ENCODE measurements at places on chromosomes 11 and 22.

GRCh38 chr11:122757201-122757600, 81.1 kb upstream of the CRTAM start:
- DNase-seq = no peak

- DNase-seq = peak; percentile 73
These were observed 22.7 kb downstream of the YPEL1 start for GRCh38 chr22:21712751-21713427.

DNA sequence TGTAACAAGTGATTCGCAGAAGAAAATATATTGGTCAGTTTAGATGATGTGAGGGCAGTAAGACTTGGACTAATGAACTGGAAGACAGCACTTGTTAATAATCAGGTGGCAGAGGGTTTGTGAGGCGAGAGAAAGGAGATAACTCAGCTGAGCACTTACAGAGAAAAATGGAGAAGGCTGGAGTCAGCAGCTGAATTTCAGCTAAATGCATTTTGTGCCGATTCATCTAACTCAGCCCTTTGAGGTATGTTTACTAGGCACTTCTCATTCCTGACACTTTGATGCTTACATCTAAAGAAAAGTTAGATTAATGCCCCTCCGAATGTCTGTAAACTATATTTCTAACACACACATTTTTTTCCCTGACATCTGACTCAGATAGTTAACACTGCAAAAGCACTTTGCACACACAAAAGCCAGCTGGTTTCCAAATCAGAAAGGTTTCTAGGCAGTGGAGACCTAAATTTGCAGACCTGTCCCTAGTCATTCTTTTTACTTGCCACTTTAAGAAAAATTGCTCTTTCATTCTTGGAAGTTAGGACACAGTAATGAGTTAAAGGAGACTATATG, 859.5 kb upstream of the CCDC90B start:
- DNase-seq = no peak

DNA sequence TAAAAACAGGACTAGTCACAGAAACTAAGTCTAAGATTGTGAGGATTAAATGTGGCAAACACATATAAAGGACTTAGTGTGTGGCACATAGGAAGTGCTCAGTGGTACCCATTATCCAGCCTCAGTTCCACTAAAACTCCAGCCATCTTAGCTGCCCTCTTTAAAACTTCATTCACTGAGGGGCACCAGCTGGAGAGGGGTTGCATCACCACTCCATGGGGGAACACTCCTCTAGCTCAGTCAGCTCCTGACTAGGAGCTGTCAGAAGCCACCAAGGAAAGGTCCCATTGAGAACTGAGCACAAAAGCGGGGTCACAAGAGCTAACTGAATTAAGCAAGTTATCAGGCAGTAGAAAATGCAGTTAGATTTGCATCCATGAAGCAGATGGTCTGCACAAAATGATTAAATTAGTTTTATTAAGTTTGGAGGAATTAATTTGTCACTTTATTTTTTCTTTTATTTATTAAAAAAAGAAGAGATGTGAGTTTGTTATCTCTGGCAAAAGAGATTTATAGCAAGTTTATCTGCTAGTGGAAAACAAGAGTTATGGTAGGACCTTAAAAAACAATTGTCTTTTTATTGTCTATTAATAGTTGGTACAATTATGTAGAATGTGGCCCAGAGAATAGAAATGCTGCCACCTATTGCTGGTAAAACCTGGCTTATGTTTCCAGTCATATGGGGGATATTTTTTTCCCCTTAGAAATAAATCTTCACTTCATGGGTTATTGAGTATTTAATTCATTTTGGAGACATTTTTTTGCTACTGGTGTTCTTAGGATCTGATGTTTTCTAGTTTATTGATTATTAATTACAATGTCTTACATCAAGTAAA, 95.7 kb downstream of the NAV2 start:
- DNase-seq = no peak

DNA sequence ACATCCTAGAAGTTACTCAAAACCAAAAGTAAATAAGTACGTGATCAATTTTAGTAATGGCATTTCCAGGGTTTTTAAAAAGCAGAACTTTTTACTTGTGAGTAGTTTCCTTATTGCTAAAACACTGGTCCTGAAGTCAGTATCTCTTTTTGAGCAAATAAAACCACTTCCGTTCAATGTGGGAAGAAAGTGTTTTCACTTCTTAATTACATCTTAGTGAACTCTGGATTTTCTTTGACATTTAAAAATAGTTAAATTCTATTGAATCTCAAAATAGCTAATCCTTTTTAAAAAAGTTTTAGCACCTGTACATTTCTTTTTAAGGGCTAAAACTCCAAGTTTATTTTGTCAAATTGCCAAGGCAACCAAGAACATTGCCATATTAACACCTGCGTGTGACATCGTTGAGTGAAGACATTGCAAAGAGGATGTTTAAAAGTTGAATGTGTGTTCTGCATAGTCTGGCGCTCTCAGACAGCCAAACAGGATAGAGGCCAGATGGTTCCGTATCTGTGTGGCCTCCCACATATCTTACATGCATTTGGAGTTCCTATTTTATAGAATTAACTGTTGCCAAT, 17.2 kb upstream of the OR5B21 start:
- no peak for DNase-seq

DNA sequence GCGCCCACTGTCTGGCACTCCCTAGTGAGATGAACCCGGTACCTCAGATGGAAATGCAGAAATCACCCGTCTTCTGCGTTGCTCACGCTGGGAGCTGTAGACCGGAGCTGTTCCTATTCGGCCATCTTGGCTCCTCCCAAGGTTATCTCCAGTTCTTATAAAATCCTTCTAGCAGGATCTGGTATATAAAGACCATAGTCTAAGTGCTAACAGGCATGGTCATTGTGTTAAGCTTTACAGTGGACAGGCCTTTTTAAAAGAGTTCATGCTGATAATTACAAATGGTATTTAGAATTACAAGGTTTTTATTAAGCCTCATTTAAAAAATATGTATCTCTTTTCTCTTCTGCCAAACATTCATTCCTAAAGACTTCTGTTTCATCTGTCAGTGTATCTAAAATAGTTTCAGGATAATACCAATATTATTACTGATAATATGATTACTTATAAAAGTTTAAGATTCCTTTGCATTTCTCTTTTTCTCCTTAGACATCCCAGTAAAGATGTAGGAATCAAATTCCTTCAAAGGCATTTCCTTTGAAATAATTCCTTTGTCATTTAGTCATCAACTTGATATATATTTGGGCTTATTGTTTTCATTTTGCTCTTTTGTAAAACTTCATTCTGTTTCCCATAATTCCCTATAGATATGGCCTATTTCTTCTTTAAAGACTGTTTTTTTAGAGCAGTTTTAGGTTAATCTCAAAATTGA, 20.7 kb downstream of the DDX10 start:
- DNase-seq = no peak

DNA sequence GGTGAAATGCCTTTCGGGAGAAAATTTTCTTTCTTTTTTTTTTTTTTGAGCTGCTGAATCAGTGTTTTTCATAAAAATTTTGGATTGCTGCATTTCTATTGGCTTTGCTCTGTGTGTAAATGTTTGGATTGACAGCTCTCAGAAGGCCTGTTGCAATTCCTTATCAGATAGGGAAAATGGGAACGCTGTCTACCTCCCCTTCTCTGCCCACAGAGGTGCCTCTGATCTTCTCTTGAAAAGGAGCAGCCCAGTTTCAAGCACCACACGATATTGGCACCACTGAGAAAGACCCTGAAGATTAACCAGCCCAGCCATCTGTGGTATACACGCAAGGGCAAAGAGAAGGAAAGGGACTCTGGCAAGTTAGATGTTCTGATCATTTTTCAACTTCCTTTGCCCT, 1272.2 kb downstream of the LRRC4C start:
- no peak for DNase-seq

- no peak for DNase-seq
These were observed 262.2 kb upstream of the UBASH3B start for GRCh38 chr11:122393209-122393860.

DNA sequence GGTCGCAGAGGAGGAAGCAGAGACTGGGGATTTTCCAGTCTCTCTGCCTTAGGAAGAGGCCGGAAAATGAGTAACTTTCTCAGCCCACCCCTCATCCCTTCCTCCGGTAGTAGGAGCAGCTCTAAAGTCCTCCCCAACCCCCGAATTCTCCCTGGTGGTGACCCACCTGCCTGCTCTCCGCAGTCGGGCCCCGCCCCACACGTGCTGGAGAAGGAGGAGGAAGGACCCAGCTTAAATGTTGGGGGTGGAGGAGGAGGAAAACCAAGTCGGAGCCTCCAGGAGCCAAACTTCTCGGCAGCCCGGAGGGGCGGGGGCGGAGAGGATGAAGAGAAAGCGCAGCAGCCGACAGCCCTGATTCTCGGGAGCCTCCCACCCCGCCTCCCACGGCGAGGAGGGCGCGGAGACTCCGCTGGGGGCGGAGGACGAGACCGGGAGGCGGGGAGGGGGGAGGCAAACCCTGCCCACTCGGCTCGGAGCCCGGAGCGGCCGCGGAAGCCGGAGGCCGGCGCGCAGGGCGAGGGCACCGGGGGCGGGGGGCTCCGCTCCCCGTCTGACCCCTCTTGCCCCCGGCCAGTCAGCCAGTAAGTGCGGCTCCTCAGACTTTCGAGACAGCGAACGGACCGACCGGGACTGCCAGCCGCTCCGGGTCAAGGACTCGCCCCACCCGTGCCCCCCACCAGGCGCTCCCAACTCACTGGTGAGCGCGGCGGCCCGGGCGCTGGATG, at the start of gene TPBGL:
Gene TPBGL, plus strand, starts transcription at position 464 of the 725 bp plus-strand sequence. CDS start 276 bp downstream, outside the sequence.
- peak; percentile 25 for DNase-seq

GRCh38 chr22:49660794-49661781, 166.6 kb downstream of the BRD1 start:
- DNase-seq = no peak

- DNase-seq = peak; percentile 87
These were observed 14.9 kb upstream of the SLC29A2 start for GRCh38 chr11:66386171-66387069.

- DNase-seq = no peak
These were observed 12.0 kb upstream of the MUC6 start for GRCh38 chr11:1048375-1049070.

- no peak for DNase-seq
These were observed 2.9 kb upstream of the ALX4 start for GRCh38 chr11:44312876-44313275.

DNA sequence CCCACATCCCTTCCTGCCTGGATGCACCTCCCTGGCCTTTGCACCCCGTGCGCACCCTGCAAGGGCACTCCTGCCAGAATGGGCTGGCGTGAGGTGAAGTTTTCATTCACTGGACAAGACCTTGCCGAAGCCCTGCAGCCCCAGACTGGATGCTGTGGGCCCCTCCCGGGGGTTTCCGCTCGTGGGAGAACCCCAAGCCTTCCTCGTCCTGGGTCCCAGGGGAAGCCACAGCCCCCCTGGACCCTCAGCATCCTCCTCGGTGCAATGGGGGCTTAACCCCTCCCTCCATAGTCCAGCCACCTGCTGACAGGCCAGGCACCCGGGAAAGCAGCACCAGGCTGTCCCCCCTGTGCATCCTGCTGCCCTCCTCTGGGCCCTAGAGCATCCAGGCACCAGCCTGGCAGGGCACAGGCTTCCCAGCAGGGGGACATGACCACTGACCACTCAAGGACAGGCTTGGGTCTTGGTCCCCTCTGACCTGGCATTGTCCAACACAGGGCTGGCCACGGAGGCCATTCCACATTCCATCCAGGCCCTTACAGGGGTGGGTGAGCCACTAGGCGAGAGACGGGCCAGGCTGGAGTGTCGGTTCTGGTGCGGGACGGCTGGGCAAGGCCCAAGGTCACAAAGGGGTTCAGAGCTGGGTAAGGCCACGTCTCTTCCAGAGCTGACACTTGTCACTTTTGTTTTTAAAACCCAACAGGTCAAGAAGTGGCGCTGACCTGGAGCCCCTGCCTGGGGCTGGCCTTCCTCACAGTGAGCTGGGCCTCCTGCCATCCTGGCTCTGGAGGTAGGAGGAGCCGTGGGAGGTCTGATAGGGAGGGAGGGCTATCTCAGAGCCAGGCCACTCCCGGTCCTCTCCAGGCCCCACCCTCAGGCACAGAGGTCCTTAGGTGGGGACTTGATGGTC, 41.5 kb upstream of the PPARA start:
- DNase-seq = no peak

GRCh38 chr11:118857385-118857784, 26.3 kb upstream of the CXCR5 start:
- DNase-seq = no peak

DNA sequence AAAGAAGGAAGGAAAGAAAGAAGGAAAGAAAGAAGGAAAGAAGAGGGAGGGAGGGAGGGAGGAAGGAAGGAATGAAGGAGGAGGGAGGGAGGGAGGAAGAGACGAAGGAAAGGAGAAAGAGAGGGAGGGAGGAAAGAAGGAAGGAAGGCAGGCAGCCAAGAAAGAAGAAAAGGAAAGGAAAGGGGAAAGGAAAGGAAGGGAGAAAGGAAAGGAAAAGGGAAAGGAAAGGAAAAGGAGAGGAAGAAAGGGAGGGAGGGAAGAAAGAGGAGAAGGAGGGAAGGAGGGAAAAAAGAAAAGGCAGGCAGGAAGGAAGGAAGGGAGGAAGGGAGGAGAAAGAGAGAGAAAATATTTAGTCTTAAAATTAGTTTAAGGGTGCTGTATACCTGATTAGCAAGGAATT, 704.1 kb downstream of the LUZP2 start:
- no peak for DNase-seq

DNA sequence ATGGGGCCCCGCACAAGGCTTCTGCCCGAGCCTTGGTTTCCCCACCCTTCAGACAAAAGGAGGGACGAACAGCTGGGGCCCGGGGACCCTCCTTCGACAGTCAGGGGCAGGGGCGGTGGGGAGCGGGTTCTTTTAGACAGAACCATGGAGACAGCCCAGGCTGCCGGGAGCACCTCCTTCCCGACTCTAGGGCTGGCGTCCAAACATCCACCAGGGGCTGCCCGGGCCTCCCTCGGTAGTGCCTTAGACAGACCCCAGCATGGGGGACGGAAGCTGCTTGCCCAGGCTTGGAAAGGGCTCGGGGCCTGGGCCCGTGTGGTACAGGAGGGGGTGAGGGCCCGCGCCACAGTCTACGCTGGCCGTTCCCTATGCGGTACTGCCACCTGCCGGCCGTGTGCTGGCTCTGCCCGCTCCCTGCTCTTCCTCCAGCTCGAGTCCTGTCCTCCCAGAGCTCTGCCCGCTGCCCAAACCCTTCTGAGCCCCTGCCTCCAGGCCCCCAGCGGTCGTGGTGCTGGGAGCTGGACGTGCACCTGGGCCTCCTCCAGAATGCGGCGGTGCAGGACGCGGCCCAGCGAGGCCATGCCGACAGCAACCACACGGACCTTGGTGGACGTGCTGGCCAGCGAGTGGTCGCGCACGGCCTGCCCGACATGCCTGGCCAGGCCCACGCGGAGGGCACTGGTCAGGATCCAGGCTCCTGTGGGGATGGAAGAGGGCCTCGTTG, 20.1 kb downstream of the TSSC4 start:
- peak; percentile 75 for DNase-seq

DNA sequence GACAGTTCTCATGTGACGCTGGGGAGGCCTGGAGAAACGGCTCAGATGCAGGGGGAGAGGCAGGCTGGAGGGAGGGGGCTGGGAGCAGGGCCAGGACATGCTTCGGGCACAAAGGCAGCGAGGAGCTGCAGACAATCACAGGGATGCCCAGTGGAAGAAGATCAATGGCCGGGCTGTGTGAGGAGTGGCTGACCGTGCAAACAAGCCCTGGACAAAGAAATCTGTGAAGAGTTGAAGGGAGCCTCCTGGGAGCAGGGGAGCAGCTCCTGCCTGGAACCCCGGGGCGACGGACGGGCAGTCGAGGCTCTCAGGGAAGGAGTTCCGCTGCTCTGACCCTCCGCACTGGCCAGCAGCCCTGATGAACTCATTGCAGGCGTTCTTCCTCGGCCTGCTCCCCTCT, 126.7 kb upstream of the B3GAT1 start:
- no peak for DNase-seq
